Transverse colon (tissue), 4 donors: ENCODE measurements at places on chromosomes 3 and 15. TPM values are rescaled to one million over a fixed set of nuclear protein-coding genes. Genes with fewer than 3 reads are reported as not detected.

DNA sequence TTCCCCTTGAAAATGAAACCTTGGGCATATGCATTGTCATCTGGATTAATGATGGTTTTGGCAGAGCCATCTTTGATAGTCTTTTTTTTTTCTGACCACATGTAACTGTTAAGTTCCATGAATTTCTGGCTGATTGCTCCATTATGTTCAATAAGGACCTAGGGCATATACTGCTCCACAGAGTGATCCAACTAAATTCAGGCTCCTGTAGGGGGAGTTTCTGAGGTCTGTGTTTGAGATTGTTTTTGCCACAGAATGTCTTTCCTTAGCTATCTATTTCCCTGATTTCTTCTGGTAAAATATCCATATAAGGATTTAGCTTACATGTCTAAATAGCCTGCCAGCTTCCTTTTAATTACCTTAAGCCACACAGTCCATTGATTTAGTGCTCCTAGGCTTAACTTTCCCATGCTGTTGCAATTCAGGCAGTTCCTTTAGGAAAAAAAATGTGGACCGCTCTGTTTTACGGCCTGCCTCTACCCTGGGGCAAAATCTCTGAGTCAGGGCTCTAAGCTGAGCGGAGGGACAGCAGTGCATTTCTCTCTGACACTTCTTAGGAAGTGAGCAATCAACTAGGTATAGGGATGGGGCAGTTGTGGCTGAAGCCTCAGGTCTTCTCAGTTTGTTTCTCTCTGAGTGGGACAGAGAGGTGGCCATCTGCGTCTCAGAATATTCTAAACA, 796.2 kb downstream of the NR2F2 start:
- DNase-seq = no peak

GRCh38 chr3:153414982-153415381, 253.0 kb downstream of the RAP2B start:
- DNase-seq = no peak

- DNase-seq = no peak
Observed at GRCh38 chr15:57859130-57859685, 152.7 kb downstream of the POLR2M start.

- no peak for DNase-seq
Observed at GRCh38 chr3:173690542-173691180, 293.1 kb downstream of the NLGN1 start.

GRCh38 chr3:120274739-120275167, 10.3 kb downstream of the GPR156 start:
- DNase-seq = no peak

DNA sequence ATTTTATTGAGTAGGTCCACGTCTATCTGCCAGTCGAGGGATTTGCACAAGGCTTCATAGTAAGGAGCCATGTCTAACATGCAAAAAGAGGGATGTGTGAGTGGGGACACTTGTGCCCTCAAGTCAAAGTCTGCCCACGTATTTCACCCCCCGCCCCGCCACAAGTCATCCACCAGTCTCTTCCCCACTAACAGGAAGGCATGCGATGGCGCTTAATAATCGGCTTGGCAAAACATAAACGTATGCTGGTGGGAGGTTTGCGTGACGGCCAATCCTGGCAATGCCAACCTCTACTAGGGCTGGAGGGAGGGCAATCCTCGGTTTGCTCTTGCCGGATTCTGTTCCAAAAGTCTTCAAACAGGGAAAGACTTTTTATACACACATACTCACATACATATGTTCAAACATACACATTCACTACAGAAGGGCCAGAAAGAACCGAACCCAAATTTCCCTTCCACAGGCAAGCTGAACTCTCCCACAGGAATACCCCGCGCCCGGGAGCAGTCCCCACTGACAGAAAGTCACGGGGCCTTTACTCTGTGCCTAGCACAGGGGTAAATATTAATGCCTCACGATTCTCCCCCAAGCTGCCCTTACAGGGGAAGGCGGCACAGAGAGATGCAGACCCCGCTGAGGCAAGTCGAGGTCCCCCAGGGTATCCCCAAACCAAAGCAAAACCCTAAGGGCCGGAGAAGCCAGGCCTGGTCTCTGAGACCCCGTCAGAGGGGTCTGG, 675 bp downstream of the PSMD6 start:
- no peak for DNase-seq

DNA sequence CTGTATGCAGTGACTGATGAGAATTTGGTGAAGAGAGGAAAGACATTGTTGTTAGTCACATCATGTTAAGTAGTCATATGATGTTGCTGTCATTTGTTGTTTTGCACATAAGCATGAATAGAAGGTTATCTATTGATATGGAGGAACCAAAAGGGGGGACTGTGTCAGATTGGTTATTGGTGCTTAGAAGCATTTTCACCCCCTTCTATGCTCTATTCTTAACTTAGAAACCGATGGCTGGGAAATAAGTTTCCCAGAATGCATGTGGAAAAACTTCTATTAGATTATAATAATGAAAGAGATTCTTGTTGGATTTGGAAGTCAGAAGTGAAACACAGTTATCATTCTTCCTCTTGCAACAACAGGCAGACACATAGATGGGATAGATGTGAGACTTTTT, 33.2 kb upstream of the CADM2 start:
- no peak for DNase-seq

GRCh38 chr3:13704174-13704573, 155.2 kb downstream of the FBLN2 start:
- DNase-seq = no peak

GRCh38 chr3:119085070-119085439, 50.4 kb upstream of the IGSF11 start:
- DNase-seq = no peak

DNA sequence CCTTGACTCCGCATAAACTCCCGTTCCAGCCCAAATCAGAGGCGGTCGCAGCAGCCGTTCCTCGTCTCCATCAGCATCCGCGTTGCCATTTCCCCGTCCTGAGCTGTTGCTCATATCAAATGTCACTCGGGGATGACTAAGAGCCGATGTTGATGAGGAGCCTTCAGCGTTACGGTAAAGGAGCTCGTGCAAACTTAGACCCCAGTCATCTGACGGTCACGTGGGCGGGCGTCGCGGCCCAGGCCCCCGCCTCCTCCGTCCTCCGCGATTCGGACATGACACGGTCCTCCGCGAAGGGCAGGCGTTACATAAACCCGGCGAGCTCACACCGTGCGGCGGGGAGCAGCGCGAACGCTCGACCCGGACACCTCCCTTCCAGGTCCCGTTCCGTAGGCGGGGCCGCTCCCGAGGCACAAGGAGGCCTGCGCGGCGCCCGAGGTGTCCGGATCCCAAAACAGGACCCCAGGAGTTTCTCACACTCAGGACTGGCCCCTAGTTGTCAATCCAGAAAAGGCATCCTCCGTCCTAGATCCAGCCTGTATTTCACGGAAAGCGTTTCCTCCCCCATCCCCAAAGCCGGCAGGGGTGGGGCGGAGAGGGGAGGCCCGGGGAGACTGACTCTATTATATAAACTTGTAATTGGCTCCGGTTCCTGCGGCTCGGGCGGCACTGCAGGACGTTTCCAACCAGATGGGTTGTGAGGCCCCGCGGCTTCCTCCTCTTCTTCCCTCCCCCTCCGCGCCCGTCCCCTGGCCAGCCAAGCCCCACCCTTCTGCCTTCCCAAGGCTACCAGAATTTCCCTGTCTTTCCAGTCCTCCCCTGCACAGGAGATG, 100.0 kb upstream of the IGF1R start:
- peak; percentile 56 for DNase-seq

DNA sequence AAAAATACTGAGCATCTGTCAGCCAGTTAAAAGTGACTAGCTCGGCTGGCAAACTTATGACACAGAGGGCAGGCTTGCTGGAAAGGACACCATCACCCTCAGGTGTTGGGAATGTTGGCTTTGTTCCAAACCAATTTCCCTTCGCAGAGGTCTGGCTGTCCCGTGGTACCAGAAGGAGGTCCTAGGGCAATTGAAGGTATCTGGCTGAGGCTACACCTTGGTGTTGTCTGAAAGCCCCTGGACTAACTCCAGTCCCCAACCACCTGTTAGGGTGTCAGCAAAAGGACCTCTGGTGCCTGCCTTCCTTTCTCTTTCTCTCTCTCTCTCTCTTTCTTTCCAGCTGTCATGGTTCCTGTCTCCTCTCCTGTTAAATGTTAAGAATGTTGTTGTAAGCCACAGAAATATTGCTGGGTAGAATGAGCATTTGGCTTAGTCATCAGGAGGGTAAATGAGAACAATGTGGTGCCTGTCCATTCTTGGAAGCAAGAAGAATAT, 12.5 kb downstream of the PRR20G start:
- no peak for DNase-seq

DNA sequence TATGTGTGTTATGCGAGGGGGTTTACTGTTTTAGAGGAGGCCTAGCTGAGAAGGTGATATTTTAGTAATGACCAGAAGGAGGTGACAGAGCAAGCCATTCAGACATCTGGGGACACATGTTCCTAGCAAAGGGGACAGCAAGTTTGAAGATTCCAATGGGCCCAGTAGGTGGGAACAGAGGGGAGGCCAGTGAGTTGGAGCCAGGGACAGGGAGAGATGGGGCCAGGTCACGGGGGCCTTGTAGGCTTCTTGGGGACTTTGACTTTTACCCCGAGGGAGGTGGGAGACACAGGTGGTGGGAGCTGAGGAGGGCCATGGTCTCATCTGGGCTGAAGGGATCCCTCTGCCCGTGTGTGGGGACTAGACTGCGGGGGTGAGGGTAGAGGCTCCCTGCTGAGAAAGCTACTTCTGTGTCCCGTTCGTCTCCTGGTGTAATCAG, 72.5 kb downstream of the MGLL start:
- DNase-seq = no peak

DNA sequence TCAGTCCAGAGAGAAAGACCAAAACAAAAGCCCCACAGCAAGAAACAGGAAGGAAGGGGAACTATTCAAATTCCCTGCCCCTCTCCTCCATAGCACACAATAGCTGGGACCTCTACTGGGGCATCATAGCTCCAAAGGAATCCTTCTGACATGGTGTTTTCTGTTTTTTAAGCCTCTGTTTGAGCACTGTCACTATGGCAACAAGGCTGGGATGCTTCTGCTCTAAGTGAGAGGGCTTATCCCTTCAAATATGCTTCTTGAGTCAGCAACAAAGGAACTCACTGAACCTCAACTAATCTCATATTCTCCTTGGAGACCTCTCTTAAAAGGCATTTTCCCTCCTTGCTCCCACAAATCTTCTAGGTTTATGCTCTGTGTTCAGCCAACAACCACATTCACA, 40.5 kb downstream of the MYLK start:
- DNase-seq = no peak

- no peak for DNase-seq
Observed at GRCh38 chr3:185365291-185366073, 2.5 kb downstream of the MAP3K13 start.

- no peak for DNase-seq
Observed at GRCh38 chr3:134772591-134772990, 22.5 kb upstream of the EPHB1 start.

DNA sequence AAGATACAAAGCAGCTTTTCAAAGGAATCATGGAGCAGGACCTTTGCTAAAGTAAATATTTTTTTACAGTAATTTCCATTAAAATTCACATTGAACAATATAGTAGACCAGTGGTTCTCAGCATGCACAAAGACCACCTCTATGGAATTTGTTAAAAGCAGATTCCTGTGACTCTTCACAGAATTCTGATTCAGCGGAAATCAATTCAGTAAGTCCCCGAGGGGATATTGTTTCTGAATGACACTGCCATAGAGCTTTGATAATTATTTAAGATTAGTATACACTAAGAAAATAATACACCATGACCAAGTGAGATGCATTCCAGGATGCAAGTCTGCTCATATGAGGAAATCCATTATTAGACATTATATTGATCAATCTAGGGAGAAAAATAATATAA, 161.9 kb upstream of the TNIK start:
- DNase-seq = no peak

DNA sequence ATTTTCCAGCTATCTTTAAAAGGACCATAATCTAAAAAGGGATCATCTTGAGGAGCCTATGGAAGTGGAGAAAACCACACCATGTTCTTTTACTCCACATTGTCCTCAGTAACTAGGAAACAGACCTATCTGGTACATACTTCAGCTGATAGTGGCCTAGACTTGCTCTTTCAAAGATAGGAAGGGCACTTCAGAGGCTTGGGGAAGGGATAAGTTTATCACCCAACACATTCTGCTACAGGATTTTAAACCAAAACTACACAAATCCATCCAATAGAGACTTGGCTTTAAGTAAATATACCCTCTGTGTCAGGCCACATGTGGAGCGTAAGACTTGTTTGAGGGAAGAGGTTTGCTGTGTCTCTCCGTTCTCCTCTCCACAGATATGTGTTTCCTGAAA, 35.4 kb downstream of the CP start:
- no peak for DNase-seq

DNA sequence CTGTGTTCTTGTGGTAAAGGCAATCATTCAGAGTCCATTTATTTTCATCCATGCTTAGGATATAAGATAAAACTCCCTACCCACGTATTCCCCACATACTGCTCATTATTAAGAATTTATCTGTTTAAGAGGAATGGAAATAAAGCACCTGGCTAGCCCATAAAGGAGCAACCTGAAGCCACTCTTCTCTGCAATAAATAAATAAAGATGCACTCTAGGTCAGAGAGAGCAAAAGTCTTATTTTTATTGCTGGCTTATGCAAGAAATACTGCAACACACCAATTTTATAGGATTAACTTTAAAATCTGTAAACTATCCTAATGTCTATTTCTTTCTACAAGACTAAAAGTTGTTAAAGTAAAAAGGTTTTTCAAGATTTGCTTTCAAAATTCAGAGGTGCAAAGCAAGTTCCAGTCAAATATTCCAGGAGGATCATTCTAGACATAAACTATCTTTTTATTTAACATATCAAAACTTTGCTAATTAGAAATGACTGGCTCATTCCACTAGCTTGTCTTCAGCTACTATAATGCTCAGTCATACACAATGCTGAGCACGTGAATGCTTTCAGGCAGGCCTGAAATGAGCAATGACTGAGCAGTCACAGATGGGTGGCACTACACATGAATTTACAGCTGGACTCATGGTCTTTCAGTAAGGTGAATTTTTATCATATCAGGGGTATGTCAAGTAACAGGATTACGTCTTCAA, 7.1 kb downstream of the TJP1 start:
- no peak for DNase-seq

DNA sequence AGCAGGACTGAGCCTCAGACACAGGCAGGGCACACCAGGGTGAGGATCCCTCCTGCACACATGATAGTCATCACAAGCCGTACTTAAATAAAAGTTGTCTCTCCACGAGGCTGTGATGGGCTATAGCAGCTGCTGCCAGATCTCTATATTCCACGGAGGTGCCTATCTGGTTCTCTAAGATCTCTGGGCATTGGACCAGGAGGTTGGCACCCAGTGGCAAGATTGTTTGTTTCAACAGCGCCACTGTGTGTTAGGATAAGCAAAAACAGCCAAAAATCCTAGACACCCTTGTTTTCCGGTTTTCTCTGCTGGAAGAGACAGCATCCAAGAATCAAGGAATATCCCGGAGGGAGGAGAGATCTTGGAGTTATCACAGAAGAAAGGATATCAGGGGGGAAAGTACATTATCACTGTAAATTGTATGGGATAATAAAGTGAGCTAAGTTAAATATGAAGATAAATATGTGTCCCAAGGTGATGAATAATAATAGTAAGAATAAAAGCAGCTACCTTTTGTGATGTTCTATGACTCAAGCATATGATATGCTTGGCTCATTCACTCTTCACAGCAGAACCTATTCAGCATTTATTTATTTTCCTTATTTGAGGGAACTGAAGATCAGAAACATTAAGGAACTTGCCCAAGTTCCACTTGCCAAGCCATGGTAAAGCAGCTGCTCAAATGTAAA, 90.6 kb upstream of the AKAP13 start:
- peak; percentile 40 for DNase-seq

The EEF1AKMT4 gene
- 4.0 TPM for total RNA-seq

The GNAT1 gene
- not detected for total RNA-seq

The MINAR1 gene
- total RNA-seq = 1.1 TPM

The KBTBD13 gene
- not detected for total RNA-seq

The GPR87 gene
- not detected for total RNA-seq

The TMIE gene
- not detected for total RNA-seq

The SAMMSON gene
- not detected for total RNA-seq

The GPR149 gene
- total RNA-seq = not detected
